ENCODE measurements at places on chromosomes 2 and 18.

DNA sequence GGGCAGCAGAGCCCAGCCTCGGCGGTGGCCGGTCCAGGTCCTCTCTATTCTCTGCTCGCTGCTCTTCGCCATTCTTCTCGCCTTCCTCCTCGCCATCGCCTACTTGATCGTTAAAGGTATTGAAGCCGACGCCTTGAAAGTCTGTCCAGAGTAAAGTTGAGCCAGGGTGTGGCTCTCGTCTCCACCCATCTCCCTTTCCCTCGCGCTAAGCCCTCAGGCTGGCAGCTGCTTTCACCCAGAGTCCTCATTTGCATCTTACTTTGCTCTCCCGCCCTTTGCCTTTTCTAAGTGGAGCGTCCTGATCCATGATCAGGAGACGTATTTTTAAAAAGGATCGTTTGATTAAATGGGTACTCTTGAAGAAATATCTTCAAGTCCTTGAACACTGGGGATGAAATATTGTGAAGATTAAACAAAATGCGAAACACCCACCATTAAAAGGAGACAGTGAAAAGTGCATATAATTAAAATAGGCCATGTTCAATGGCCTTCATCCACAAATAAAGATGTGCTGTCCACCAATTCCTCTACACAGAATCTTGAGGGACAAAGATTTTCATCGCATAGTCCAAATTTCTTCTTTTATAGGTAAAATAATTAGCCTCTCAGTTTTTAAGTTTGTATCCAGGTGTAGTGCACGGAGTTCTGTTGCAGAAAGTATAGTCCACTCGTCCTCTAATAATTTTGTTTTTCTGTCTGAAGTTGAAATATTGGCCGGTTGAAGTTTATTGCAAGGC is 657 bp downstream of the ARL6IP6 start:
- peak; percentile 93 for DNase-seq

GRCh38 chr18:13206301-13206700 is 12.3 kb upstream of the LDLRAD4 start:
- DNase-seq = no peak

- peak; percentile 42 for DNase-seq
These were observed 46.4 kb downstream of the PCBP1 start for GRCh38 chr2:70133491-70134322.

GRCh38 chr18:3585656-3586509 is 135.9 kb downstream of the TGIF1 start:
- DNase-seq = peak; percentile 97

DNA sequence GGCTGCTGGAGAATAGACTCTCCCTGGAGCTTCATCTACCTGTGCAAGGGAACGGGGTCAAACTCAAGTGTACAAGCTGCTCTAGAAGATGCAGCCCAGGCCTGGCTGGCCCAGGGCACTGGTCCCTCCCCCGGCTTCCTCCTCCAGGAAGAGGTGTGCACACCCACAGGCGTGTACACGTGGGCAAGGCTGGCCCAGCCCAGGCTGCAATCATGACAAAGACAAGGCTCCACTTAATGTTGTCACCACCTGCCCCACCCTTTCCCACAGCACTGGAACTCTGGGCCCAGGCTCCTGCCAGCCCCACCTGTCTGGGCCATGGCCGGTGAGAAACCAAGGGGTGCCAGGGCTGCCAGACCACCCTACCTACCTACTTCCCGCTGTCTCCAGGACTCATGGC is 29.6 kb upstream of the ALPP start:
- DNase-seq = no peak

GRCh38 chr18:54860941-54861340 is 32.7 kb downstream of the RAB27B start:
- DNase-seq = peak; percentile 72

DNA sequence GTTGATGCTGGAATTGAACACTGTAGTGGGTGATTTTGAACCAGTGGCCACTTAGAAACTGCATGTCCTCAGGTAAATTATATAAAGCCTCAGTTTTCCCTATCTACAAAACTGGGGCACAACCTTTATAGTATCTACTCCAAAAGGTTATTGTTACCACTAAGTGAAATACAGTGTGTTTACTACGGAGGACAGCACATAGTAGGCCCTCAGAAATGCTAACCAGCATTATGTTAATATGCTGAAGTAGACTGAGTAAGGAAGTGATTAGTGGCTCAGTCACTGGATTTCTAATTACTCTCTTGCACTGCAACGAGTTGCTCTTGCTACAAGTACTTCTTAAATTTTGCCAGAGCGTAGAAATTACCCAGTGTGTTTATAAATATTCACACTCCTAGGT is 139.5 kb downstream of the HAUS1 start:
- DNase-seq = no peak

GRCh38 chr2:31401580-31401979 is 13.0 kb downstream of the XDH start:
- DNase-seq = no peak

DNA sequence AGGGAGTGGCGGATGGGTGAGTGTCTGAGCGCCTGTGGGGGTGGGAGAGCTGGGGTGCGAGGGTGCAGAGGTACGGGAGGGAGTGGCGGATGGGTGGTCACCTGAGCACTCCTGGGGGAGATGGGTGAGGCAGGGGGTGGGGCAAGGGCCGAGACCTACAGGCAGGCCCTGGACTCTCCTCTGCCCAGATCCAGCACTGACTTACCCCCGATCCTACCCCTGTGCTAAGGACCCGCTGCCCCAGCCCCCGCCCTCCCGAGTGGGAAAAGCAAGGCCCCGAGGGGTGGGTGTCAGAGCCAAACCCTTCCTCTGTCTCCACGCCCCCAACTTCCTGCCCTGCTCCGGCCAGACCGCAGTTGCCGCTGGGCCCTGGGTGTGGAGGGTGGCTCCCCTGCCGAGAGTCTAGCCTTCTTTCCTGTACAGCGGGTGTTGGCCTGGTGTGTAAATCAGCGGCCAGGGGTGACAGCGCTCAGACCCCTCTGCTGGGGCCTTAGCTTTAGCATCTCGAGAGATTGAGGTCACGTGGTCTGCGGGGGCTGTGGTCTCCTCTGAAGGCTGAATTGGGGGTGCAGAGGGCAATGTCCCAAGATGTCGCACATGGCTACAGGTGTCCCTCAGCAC is 12.5 kb downstream of the BOK start:
- DNase-seq = peak; percentile 32

DNA sequence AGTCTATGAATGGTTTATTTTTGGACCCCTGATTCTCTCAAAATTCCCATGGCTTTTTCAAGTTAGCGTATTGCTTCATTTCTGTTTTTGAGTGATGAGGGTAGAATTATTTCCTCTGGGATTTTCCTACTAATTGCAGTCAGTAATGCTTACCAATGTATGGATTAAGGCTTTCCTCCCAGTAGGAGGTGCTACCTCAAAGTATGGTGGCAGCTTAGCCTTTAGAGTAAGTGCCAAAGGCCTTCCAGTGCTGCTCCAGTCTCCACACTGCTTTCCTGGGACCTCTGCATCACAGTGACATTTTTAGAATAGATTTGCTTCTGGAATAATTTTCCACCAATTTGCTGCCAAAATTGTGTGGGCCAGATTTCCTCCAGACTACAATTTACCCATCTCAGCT is 16.2 kb upstream of the SSB start:
- DNase-seq = no peak

- no peak for DNase-seq
These were observed 405.0 kb upstream of the SLC39A10 start for GRCh38 chr2:195252018-195252417.

GRCh38 chr2:240812301-240812680 is 7.7 kb downstream of the KIF1A start:
- no peak for DNase-seq

GRCh38 chr2:187581125-187581896 is 27.1 kb upstream of the TFPI start:
- peak; percentile 83 for DNase-seq

- DNase-seq = no peak
These were observed 505.7 kb upstream of the LRATD1 start for GRCh38 chr2:14126846-14127245.

GRCh38 chr2:217714287-217714751 is 288.5 kb downstream of the TNS1 start:
- DNase-seq = peak; percentile 3

DNA sequence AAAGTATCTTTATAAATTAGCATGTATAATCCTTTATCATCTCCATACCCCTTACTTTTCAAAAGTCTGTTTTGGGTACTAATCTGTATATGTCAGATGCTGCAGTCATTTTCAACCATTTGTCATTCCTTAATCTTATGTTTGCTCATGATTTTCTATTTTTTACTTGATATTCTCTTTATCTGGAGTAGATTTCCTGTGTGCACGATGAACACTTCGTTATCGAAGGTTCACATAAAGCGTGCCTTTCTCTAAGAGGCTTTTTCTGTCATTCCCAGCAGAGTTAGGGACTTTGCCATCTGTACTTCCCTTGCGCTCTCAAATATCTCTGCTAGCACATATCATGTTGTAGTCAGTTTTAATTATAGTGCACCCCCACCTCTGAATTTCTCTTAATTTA is 123.2 kb downstream of the BIRC6 start:
- peak; percentile 77 for DNase-seq

- DNase-seq = no peak
These were observed 85.3 kb upstream of the RANBP2 start for GRCh38 chr2:108634011-108634410.

DNA sequence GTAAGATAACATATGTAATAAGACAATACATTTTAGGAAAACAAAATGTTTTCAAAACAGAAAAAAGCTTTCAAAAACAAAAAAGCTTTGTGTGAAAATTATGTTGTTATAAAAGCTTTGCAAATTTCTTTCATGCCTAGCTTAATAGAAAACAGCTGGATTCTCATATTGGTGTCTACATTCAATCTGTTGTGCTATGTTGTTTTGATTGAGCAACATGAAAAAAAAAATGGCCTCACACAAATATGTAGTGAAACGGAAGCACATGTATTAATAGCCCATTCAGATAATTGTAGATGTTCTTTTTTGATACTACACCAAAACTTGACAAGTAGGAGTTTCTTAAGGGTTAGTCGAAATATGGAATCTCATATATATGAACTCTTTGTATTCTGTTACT is 197.5 kb downstream of the ZEB2 start:
- no peak for DNase-seq

DNA sequence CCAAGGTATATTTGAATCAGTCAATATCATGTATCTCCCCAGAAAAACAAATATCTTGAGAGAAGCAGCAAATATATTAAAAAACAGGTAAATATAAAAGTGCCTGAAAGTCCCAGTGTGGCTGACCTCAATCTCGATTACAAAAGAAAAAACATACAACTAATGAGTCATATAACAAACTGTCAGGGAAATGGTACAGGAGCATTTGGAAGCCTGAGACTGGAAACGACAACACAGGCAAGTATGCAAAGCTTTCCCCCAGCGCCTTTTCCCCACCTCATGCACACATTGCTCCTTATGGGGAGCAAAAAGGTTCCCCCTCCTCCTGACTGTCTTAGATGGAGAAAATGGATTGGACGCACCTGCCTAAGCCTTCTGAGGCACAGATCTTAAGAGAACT is 230.7 kb downstream of the TMX3 start:
- DNase-seq = no peak

DNA sequence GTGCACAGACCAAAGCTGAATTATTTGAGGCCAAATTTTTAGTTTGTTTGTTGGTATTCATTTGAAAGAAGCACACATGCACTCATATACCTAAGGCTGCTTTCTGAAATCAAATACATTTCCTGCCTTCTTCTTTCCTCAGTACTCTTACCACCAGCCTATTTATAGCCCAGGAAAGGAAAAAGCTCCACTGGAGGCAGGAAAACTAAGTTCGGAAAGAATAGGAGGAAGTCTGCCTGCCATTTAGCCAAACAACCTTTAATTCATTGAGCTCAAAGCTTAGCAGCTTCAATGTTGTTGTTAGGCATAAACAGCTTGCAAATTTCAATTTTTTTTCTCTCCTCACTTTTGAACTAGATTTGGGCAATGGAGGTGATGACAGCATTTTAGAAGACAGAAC is 40.4 kb upstream of the RASGRP3 start:
- no peak for DNase-seq

GRCh38 chr2:80148906-80149305 is 155.6 kb downstream of the LRRTM1 start:
- DNase-seq = no peak

- DNase-seq = no peak
These were observed 216.4 kb upstream of the OSR1 start for GRCh38 chr2:19574778-19575260.

GRCh38 chr2:162317861-162318327 is 590 bp downstream of the IFIH1 start:
- peak; percentile 69 for DNase-seq

GRCh38 chr2:229920011-229920641 is 1.7 kb downstream of the TRIP12 start:
- peak; percentile 57 for DNase-seq

GRCh38 chr2:174630107-174630506 is 32.5 kb upstream of the WIPF1 start:
- DNase-seq = no peak

DNA sequence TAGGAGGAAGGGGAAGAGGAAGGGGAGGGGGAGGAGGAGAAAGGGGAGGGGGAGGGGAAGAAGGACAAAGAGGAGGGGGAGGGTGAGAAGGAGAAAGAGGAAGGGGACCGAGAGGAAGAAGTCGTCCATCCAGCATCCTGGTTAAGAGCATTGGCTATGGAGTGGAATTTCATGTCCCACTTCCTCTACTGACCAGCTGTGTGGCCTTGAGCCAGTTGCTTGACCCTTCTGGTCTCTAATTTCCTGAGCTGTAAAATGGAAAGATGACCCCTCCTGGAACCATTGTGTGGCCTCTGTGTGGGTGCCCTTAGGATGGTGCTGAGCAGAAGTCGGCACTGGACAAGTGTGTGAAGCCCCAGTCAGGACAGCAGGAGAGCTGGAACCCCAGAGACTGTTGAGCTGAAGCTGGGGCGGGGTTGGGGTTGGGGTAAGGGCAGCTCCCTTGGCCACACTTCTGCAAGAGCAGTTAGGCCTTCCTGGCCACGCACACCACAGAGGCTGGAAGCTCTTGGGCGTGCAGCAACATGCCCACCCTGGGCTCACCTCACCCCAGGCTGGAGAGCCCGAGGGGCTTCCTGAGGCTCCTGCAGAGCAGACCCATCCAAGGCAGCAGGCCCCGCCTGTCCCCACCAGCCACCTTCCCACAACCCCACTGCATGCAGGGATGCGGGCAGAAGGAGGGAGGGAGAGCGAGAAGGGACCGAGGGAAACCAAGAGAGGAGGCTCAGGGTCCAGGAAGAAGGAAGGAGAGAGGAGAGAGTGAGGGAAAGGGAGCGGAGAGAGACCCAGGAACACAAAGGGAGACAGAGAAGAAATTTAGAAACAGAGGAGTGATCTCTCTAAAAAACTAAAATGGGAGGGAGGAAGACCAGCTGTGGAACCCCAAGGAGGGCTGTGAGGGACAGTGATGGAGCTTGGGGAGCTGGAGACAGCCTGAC is 16.2 kb downstream of the ADRA2B start:
- DNase-seq = no peak

DNA sequence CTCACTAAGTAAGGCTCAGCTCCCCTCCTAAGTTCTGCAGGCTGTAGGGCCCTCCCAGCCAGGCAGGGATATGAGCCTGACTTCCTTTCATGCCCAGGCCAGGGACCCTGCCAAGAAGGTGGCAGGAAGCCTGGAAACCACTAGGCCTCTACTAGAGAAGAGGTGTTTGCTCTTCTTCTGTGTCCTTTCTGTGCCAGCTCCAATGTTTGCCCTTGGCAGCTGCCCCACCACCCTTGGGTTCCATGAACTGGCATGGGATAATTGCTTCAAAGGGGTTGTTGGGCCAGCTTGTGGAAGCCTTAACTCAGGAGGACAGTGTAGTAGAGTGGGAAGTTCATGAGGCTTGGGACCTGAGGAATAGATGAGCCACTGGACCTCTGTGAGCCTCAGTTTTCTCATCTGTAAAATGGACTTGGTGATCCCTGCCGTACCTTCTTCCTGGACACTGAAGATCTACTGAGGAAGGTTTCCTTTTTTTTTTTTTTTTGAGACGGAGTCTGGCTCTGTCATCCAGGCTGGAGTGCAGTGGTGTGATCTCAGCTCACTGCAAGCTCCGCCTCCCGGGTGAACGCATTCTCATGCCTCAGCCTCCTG is 3.9 kb downstream of the SLC35F6 start:
- DNase-seq = no peak

All from hematopoietic multipotent progenitor cell treated with erythropoietin and hydrocortisone succinate and interleukin-3 and kit ligand, for 6 days (in vitro differentiated cells).